ENCODE measurements at places on chromosomes 3 and 15.

DNA sequence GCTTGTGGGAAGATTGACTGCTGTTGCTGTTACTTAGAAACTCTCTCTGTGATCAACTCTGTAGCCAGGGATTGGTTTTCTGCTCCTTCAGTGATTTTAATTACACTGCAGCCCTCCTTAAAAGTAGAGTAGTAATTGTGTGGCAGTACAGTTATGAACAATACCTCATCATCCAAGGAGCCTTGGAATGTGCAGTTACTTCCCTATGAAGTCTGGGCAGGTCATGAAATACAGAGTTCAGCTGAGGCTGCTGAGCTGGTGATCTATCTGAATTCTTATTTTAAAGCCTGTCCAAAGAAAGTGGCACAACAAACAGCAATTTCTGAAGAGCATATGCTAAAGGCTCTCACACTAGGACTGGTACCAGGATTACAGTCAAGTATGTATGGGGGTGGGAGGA, 37.4 kb upstream of the MRPL3 start:
- DNase-seq, result no peak

GRCh38 chr3:124282751-124283651, 291.1 kb upstream of the ROPN1 start:
- DNase-seq, result no peak

DNA sequence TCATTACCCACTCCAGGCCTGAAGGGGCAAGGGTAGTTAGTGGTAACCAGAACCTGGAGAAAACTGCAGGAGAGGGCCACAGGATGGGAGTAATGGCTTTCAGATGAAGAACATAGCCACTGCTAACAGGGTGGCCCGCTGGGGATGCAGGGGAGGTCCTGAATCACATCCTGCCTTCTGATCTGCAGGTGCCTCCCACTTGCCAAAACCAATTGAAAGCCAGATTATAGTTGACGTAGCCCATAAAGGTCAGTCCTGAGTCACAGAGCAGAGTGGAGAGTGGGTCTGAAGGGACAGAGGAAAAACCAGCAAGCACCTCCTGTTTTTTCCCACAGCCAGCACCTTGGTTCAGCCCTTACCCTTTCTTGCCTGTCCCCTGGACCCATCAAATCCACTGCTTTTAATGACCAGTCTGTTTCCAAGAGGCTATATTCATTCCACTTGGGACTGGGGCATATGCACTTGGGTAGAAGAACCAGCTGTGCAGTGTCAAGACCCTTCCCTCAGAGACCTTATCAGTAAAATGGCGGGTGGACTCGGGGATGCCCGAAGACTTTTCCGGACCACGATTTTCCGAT, 646 bp upstream of the SLC35G2 start:
- DNase-seq, result peak; percentile 73

DNA sequence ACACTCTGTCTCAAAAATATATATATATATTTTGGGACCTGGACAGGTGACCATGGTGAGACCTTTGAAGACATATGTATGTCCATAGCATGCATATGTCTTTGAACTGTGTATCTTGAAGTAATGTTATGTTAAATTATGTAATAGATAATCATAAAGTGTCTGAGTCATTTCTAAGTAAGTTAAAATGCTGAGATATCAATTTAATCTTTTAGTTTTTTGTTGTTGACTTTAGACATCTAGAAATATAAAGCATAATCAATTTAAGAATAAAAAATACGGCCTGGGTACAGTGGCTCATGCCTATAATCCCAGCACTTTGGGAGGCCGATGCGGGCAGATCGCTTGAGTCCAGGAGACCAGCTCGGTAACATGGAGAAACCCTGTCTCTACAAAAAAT, 12.7 kb upstream of the SETD2 start:
- DNase-seq, result no peak

GRCh38 chr3:43621656-43622432, at the start of gene ANO10:
Gene ANO10, minus strand, starts transcription at chr3:43622011. Its CDS starts 16,159 bp downstream, at chr3:43605852.
- peak; percentile 97 for DNase-seq

Data from activated CD4-positive, alpha-beta T cell treated with anti-CD3 and anti-CD28 coated beads for 48 hours (primary cell).